ENCODE measurements at places on chromosomes 3 and 15. TPM values are rescaled to one million over a fixed set of nuclear protein-coding genes. Genes with fewer than 3 reads are reported as not detected.

Gene CASR
- total RNA-seq: 1.2 TPM

Gene TMOD3
- total RNA-seq: 43.0 TPM

Gene IQSEC1
- total RNA-seq: 135 TPM

Gene MORC1
- 0.84 TPM for total RNA-seq

Gene TTLL13
- total RNA-seq: 0.31 TPM
